ENCODE measurements at places on chromosomes 4 and X.
A peak's percentile ranks its signal among the peaks of the same experiment; 100 is the strongest.

- DNase-seq, result peak; percentile 70
Measured at GRCh38 chr4:38290366-38290765, 330.2 kb downstream of the PTTG2 start.

- peak; percentile 16 for DNase-seq
Measured at GRCh38 chr4:70838666-70839588, 763 bp downstream of the GRSF1 start.

DNA sequence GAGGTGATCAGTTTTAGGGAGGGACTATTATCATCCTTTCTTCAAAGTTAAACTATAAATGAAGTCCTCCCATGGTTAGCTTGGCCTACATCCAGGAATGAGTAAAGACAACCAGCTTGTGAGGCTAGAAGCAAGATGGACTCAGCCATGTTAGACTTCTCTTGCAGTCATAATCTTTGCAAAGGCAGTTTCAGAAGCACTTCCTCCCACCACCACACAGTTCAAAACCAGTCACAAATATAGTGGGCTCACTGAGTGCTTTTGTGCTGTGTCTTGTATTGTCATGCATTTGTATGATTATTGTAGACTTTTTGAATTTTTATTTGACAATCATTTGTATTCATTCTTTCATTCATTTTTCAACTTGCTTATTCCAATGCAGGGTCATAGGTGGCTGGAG lies 204.5 kb downstream of the ZNF674 start:
- no peak for DNase-seq

GRCh38 chrX:71440401-71440800 lies 74.2 kb downstream of the TAF1 start:
- no peak for DNase-seq

- DNase-seq, result no peak
Measured at GRCh38 chr4:140861359-140862176, 105.4 kb upstream of the TBC1D9 start.
